ENCODE measurements at places on chromosomes 3 and 15.

DNA sequence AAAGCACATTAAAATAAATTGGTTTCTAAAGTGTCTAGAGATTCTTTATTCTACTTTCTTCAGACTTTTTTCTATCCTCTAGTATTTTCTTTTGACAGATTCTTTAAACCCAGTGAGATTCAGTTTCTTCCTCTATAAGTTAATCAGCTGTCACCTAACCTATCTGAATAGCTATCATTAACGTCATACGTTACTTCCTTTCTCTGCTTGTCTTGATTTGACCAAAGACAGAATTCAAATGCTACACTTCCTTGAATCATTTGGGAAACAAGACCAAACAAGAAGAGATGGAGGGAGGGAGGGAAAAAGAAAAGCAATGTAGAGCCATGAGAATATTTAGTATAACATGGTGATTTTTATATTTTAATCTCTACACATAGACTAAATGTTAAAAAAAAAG is 235.2 kb downstream of the NAALADL2 start:
- no peak for DNase-seq

DNA sequence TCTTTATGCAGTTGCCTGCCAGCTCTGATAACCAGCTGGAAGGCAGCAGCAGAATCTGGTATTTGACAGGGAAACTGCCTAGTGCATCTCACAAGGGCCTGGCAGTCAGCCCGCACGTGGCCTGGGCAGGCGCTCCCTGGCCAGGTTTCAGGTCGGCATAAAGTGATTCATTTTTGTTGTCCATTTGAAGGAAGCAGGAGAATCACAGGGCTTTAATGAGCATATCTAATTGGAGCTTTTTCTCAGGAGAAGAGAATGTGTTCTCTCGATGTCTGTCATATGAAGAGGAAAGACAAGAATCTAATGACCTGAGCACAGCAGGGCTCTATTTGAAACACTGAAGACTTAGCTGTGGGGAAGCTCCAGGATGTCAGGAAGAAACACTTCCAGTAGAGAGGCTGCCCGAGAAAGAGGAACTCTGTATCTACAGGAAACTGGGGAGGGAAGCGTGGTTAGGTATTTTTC is 98.8 kb upstream of the MB21D2 start:
- DNase-seq = peak; percentile 9

- DNase-seq = no peak
Measured at GRCh38 chr15:31042751-31043150, 51.3 kb upstream of the MTMR10 start.

DNA sequence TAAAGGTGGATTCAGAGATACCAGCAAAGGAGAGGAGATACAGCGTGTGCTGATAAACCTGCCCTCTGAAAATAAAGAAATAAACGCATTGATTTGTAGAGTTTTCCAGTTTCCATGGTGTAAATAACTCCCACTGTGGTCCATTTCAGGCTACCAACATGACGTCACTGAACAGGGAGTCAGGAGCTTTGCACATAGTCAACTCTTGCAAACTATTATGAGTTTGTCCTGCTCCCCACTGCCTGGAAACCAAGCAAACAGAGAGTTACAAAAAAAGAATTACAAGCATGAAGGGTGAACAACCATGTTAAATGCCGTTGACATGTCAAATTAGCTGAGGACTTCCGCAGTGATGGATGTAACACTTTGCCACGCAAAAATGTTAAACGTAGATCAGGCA is 70.4 kb upstream of the GATA2 start:
- DNase-seq = no peak
